ENCODE measurements at places on chromosomes 3 and 15. TPM values are rescaled to one million over a fixed set of nuclear protein-coding genes. Genes with fewer than 3 reads are reported as not detected.

EMC7 gene
- total RNA-seq: 139 TPM

ITIH1 gene
- total RNA-seq: not detected

CD47 gene
- total RNA-seq: 42.8 TPM

FBXW12 gene
- not detected for total RNA-seq

GPR27 gene
- total RNA-seq: 4.0 TPM
